ENCODE measurements at places on chromosomes 5 and 9.

DNA sequence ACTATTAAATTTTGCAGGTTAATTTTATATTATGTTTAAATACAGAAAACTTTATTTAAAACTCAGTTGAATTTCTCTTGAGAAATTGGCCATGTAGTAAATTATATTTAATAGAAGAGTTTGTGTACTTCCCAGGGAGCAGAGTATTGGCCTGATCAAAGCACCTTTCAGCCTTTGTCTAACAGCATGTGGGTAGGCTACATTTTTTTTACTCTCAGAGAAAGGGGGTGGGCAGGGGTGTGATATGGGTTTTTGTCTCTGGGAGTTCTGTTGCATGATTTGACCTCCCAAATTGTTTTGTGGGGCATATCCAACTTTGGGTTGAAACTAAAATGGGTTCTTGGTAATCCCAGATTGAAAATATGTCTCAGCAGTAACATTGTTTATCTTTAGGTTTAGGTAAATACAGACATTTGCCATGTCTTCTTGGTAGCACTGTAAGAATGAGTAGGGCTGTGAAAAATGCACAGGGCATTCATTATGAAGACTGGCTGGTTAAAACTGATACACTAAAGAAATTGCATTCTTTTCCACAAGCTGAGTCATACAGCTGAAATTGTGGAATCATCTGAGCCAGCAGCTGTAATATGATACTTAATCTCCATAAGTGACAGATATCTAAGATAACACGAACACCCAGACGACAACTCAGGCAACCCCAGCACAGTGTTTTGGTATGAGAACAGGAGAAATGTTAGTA lies 75.4 kb upstream of the CDKN2B start:
- DNase-seq, result peak; percentile 4

DNA sequence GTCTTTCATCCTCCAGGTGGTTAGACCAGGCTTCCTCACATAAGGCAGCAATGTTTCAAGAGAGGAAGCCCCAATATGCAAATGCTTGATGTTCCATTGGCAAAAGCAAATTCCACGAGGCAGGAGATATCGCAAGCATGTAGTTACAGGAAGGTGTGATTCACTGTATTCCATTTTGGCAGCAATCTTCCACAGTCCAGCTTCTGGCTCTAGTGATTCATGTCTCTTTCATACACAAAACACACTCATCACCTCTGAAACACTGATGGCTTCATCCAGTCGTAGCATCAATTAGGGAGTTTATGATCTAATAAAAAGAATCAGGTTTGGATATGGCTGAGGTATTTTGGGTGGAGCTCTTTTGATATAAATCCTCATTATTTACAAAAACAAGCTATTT lies 552.2 kb upstream of the RIOK2 start:
- DNase-seq, result no peak

DNA sequence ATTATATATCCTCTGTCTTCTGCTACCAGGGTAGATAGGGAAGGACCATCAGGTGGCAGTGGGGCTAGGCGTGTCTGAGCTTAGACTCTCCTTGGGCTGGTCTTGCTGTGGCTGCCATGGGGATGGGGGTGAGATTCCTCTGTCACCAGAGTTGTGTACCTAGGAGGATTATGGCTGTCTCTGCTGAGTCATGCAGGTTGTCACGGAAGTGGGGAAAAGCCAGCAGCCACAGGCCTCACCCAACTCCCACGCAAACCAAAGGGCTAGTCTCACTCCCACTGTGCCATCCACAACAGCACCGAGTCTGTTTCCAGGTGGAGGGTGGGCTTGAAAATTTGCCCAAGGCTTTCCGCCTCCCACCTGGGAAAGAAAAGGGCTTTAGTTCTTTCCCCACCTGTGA lies 476.1 kb downstream of the CYLC2 start:
- no peak for DNase-seq

DNA sequence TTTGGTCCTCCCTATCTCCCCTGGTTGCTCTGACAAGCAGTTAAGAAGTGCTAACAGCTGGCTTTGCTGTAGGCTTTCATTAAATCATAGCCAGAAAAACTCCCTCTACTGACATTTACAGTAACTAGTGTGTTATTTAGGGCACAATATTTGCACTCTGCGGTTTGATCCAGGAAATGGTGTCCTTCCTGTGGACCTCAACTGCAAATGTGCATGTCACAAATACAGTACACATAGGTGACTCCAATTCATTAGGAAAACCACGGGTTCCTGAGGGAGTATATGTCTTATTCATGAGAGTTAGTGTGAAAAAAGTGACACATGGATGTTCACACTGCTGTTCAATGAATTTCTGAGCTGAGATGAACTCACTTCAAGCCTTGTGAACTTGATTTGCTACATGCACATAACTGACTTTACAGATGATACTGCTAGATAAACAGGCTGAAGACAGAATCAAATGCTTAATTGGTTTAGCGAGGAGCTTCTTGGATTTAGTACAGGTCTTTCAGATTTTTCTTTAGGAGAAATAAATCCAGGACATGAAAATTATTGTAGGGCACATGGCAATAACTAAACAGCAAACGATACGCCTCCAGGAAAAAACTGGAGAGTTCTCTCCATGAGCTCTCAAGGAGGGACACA lies 281.5 kb downstream of the EFNA5 start:
- peak; percentile 68 for DNase-seq

DNA sequence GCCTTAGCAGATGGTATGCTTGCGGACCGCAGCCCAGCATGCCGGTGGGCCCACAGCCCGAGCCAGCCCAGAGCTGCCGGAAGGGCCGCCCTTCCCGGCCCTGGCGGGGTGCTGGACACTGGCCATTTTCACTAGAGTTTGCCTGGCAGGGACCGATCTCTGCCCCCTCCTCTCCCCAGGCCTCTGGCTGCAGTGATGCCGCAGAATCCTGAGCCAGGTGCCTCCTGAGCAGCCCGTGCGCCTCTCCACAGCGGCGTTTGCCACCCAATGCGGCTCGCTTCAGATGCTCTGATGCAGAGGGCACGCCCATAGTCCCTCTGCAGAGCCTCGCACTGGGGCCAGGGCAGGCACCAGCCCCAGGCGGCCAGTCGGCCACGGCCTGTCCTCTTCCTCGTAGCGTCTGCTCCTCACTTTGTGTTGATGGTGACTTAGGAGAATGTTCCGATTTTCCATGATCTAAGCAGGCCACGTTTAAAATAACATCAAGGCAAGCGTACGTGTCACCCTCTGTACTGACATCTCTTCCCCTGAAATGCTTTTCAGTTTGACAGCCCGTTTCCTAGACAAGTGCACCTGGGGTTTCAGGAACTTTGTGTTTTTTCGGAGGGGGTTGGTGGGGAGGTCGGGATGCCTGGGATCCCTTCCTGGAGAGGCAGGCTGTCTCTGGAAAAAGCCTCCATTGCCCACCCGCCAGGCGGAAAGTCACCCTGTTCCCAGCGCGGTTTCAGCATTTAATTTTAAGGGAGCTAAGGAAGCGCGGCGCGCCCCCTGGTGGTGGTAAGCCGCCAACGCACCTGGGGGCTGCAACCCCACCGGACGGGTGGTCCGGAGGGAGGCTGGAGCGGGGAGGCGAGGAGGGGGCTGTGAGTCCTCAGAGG lies 29.8 kb upstream of the HMCN2 start:
- DNase-seq, result peak; percentile 72

DNA sequence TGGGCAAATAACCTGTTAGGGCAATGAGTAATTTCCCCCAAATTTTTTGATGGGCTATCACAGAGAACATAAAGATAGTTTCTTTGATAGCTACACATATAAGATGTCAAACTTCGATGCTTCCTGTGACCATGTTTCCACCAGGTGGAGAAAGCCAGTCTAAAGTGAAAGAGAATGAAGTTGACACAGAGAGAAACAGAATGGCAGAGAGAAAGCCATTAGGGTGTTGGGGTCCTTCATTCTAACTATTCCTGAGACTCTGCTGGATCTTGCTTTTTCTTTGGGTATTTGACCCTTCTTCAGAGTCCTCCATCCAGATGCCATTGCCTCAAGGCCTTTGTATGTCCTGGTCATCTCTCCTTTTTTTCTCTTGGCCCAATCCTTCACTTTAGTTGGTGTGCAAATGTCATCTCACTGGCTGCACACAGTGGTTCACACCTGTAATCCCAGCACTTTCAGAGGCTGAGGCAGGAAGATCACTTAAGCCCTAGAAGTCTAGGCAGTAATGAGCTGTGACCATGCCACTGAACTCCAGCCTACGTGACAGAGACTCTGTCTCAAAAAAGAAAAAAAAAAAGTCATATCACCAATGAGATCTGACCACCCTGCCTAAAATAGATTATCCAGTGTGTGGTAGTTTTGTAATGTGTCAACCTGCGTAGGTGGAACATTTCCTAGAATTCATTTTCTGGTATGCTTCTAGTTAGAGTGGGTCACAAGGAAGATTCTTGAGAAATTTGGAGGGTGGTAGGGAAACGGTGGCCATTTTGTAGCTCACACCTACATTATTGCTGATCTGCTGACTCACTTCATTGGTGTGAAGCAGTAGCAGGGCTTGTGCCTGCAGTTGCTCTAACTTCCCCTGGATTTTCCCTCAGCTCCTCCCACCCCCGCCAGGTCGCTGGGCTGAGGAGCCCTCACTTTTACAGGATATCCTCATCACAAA lies 20.8 kb upstream of the KIF2A start:
- no peak for DNase-seq

- DNase-seq, result no peak
Observed at GRCh38 chr9:16276866-16277265, 593.6 kb downstream of the BNC2 start.

GRCh38 chr5:65359569-65359968 lies 122.2 kb downstream of the ADAMTS6 start:
- no peak for DNase-seq

DNA sequence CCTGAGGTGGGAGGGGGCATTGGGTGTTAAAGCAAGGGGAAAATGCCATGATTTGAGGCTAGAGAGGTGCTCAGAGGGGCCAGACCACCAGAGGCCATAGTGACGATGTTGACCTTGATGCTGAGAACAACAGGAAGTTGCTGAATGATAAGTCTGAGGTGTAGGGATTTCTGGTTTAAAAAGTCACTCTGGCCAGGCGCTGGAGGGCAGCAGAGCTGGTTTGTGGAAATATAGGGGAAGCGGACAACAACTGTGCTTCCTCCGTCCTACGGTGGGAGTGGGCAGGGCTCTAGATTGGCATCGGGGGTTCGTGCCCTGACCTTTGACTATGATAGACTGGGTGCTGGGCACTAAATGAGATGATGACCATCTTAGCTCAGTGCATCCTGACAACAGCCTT lies 44.7 kb downstream of the STOM start:
- DNase-seq, result no peak

- no peak for DNase-seq
Observed at GRCh38 chr9:113310538-113310937, 7.4 kb upstream of the RNF183 start.

DNA sequence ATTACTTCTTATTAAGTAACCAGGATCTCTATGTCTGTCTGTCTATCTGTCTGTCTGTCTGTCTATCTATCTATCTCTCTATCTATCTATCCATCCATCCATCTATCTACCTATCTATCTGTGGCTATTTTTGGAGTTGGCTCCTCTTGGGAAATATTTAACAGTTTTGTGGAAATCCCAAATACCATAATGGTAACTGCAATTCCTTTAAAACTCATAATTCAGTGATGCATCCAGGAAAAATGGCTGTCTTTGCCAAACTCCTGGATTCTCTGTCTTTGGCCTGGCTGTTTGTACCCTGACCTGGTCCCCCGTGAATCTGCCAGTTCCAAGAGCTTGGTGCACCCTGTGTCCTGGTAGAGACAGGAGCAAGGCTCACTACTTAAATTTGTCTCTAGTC lies 197.0 kb downstream of the PCSK1 start:
- no peak for DNase-seq

Measured in common myeloid progenitor, CD34-positive (primary cell).